ENCODE measurements at places on chromosomes 3 and 15. TPM values are rescaled to one million over a fixed set of nuclear protein-coding genes. Genes with fewer than 3 reads are reported as not detected.

ACAN gene
- total RNA-seq = not detected

DNA sequence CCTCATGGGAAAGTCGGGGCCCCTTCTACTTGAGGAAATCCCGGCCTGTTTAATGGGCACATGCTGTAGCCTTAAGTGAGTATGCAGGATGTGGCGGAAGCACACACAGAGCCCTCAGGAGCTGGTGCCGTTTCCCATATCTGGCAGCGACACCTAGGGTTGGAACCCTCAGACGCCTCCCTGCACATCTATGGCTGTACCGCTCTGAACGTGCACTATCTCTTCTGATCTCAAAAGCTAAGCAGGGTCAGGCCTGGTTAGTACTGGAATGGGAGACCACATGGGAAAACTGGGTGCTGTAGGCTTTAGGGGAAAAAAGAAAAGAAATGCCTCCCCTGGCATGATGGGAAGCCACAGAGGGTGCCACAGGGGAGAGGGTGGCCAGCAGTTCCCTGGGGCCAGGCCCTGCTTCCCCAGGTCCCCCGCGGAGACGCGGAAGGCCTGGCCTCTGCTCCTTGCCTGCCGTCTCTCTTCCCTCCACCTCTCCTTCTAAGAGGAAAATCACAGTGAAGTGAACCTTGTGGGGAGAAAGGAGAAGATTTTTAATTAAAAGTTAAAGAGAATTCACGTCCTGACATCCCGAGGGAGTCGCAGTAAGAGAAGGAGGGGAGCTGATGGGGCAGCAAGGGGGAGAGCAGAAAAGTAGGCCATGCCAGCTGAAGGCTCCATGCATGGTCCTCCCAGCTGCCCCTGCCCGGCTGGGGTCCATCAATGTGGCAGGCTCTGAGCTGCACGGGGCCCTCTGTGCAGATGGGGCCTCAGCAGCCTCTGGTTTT, 60.5 kb upstream of the TMEM115 start:
- H3K36me3 ChIP-seq = no peaks in the 10 kb centered on the region
- DNase-seq = peak; percentile 28
- H3K27me3 ChIP-seq = no peaks in the 10 kb centered on the region
- H3K27ac ChIP-seq = no peak overlapping the region
- H3K4me3 ChIP-seq = no peak overlapping the region

OIP5 gene
- 35.7 TPM for total RNA-seq

- DNase-seq = no peak
- H3K4me3 ChIP-seq = no peak overlapping the region
- H3K27ac ChIP-seq = no peak overlapping the region
- no peaks in the 10 kb centered on the region for H3K27me3 ChIP-seq
- no peaks in the 10 kb centered on the region for H3K36me3 ChIP-seq
Observed at GRCh38 chr3:106088304-106088703, 219.5 kb upstream of the CBLB start.

CDC25A gene
- 52.0 TPM for total RNA-seq

EFHB gene
- total RNA-seq = 1.5 TPM

- no peaks in the 10 kb centered on the region for H3K27me3 ChIP-seq
- H3K27ac ChIP-seq = no peak overlapping the region
- H3K4me1 ChIP-seq = no peaks in the 10 kb centered on the region
- DNase-seq = no peak
Observed at GRCh38 chr3:123387532-123387931, 61.4 kb downstream of the ADCY5 start.

GRCh38 chr15:83462953-83463433, 15.9 kb downstream of the SH3GL3 start:
- no peaks in the 10 kb centered on the region for H3K36me3 ChIP-seq
- H3K4me3 ChIP-seq = no peak overlapping the region
- H3K27ac ChIP-seq = peak overlapping the region; percentile 65
- no peaks in the 10 kb centered on the region for H3K27me3 ChIP-seq

GRCh38 chr15:31221936-31222515, 104.6 kb upstream of the KLF13 start:
- H3K36me3 ChIP-seq = no peaks in the 10 kb centered on the region
- DNase-seq = no peak
- no peak overlapping the region for H3K27ac ChIP-seq
- H3K4me1 ChIP-seq = peaks cover 10% of the 10 kb centered on the region

DNA sequence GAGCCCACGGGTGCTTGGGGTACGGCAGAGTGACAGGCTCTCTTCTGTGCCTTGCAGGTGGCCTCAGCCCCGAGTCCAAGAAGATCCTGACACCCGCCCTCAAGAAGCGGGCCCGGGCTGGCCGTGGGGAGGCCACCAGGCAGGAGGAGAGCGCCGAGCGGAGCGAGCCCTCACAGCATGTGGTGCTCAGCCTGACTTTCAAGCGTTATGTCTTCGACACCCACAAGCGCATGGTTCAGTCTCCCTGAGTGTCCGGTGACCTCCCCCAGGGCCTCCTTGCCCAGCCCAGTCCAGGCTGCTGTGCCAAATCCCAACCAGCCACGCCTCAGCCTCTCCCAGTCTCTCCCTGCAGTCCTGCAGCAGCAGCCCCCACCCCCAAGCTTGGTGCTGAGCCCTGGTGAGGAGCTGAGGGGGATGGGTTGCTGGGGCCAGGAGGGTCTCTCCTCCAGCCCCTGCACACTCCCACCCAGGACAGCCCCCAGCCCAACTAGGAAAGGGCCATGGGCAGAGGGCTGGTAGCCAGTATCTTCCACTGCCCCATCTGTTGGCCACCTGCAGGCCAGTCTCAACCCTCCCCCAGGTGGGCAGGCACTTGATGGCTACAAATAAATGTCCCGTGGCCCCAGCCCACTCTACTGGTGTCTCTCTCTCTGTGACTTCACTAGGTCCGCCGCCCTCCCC, 58.5 kb downstream of the DNAJB8 start:
- no peak overlapping the region for H3K4me3 ChIP-seq
- DNase-seq = no peak
- no peaks in the 10 kb centered on the region for H3K27me3 ChIP-seq
- H3K27ac ChIP-seq = no peak overlapping the region

FBXL2 gene
- total RNA-seq = 1.6 TPM

- H3K27me3 ChIP-seq = no peaks in the 10 kb centered on the region
- no peaks in the 10 kb centered on the region for H3K4me1 ChIP-seq
- no peak for DNase-seq
- H3K27ac ChIP-seq = no peak overlapping the region
- peaks cover 57% of the 10 kb centered on the region for H3K36me3 ChIP-seq
Observed at GRCh38 chr3:195690951-195691350, 29.8 kb upstream of the MUC20 start.

GRCh38 chr3:46674031-46674845, 19.2 kb downstream of the ALS2CL start:
- H3K4me3 ChIP-seq = no peak overlapping the region
- no peak overlapping the region for H3K27ac ChIP-seq
- no peaks in the 10 kb centered on the region for H3K36me3 ChIP-seq
- H3K27me3 ChIP-seq = peaks cover 93% of the 10 kb centered on the region

TMEM43 gene
- 38.9 TPM for total RNA-seq

DNA sequence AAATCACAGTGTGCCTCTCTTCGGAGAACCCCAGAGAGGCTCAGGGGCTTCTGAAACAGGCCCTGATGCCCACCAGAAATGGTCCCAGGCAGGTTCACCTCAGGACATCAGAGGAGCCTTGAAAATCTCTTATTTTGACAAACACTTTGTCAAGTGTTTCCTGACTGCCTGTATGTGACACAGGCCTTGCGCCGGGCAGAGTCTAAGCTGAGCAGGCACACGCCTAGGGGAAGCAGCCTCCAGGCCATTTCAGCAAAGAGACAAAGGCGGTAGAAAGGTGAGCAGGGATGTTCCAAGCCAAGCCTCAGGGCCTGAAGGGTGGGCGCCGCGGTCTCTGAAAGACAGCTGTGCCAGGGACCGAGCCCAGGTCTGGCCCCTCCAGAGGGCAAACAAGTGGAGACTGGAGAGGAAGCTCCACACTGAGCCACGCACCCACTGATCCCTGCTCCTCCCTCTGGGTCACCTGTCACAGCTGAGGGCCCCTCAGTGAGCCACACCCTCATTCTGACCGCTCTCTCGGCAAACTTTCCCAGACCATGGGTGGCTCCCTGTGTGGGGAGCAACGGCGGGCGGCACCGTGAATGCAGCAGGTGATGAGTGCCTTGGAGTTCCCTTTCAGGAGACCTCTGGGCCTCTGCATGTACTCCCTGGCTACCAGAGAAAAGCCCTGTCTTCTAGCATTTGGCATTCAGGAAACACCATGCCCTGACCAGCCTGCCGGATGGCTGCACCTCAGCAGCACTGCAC, 136.1 kb downstream of the ADAMTS17 start:
- H3K4me1 ChIP-seq = no peaks in the 10 kb centered on the region
- no peak overlapping the region for H3K27ac ChIP-seq
- no peak overlapping the region for H3K4me3 ChIP-seq
- peaks cover 3% of the 10 kb centered on the region for H3K27me3 ChIP-seq

PCSK6 gene
- 17.6 TPM for total RNA-seq

- H3K4me3 ChIP-seq = no peak overlapping the region
- no peak for DNase-seq
- no peak overlapping the region for H3K27ac ChIP-seq
- peaks cover 15% of the 10 kb centered on the region for H3K27me3 ChIP-seq
- no peaks in the 10 kb centered on the region for H3K36me3 ChIP-seq
Observed at GRCh38 chr15:78637776-78638435, 3.1 kb downstream of the CHRNB4 start.

DNA sequence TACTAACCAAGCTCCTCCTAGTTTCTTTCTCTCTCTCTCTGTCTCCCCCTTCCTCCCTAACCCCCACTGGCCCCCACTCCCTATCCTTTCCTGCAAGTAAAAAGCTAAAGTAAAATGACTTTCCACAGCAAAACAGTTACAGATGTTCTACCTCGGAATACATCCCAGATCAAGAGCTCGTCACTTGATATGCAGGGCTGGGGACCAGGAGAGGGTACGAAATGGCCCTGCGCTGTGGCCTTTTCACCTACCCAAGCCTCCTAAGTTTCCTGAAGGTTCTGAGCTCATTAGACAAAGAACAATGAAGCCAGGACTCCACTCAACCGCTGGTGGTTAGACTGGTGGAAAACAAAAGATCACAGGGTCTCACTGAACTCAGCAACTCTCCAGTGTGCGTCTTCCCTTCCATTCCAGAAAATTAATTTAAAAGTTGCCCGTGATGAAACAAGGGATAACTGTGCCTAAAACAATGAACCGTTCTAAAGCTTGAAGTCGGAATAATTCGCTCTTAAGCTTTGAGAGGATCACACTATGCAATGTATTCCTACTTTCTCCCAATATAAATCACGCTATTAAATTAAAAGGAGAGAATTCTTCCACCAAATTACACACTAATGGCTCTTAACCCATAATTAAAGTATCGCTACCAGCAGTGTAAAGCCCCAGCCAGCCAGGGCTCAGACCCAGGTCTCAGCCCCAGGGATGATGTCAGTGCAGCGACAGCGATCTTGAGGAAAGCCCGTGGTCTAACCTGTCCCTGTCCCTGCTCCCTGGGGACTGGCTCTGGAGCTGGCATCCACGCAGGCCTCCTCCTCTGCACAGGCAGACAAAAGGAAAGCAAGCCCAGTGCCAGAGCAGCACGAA, 5.0 kb downstream of the VGLL4 start:
- 0 out of 2 replicates have a peak, but pooled peaks cover 5% of the 10 kb centered on the region for H3K27me3 ChIP-seq
- H3K36me3 ChIP-seq = no peaks in the 10 kb centered on the region
- no peak for DNase-seq
- no peak overlapping the region for H3K27ac ChIP-seq

- H3K36me3 ChIP-seq = no peaks in the 10 kb centered on the region
- H3K4me1 ChIP-seq = no peaks in the 10 kb centered on the region
- H3K27me3 ChIP-seq = no peaks in the 10 kb centered on the region
- DNase-seq = no peak
- H3K4me3 ChIP-seq = no peak overlapping the region
Observed at GRCh38 chr3:137264071-137264820, 306.5 kb downstream of the IL20RB start.

DNA sequence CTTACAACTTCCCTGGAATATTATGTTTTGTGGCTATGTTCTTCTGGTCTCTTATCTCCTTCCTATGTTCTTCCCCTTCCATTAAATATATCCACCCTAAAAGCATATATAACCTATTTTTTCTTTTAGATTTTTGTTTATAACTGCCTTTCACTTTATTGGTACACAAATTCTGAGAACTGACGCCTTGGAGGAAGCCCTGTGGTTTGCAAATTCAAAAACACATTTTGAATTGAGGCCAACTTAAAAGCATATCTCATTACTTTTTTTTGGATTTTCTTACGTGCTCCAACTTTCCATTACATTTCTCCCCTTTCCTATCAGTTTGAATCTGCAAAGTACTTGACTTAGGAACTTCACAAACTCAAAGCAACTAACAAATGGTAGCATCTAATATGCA, 15.3 kb upstream of the COLQ start:
- no peak overlapping the region for H3K4me3 ChIP-seq
- DNase-seq = no peak
- no peak overlapping the region for H3K27ac ChIP-seq
- H3K4me1 ChIP-seq = no peaks in the 10 kb centered on the region
- H3K27me3 ChIP-seq = peaks cover 35% of the 10 kb centered on the region

GRCh38 chr3:48409291-48410201, 20.3 kb downstream of the PLXNB1 start:
- no peaks in the 10 kb centered on the region for H3K27me3 ChIP-seq
- 0 out of 2 replicates have a peak, but pooled peaks cover 6% of the 10 kb centered on the region for H3K4me1 ChIP-seq
- no peak overlapping the region for H3K4me3 ChIP-seq
- H3K27ac ChIP-seq = no peak overlapping the region

DNA sequence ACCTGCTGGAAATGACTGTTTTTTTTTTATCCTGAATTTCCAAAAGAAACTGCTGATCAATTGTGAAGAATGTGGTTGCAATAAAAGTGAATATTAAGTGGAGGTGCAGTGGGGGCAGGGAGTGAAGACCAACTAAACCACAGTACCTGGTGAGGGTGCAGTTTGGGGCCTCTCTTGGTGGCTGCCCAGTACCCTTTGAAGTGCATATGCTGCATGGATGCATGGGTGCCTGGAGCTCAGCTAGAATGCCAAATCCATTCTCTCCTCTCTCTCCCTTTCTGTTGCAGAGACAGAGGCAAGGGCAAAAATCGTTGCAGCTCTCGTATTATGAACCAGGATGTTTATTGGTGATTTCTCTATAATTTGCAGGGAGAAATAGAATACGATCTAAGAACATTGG, 420.5 kb upstream of the ONECUT1 start:
- no peaks in the 10 kb centered on the region for H3K4me1 ChIP-seq
- H3K4me3 ChIP-seq = no peak overlapping the region
- no peaks in the 10 kb centered on the region for H3K27me3 ChIP-seq
- no peaks in the 10 kb centered on the region for H3K36me3 ChIP-seq
- H3K27ac ChIP-seq = no peak overlapping the region

GRCh38 chr15:64153480-64154367, 2.2 kb downstream of the SNX22 start:
- peak overlapping the region; percentile 45 for H3K27ac ChIP-seq
- no peaks in the 10 kb centered on the region for H3K27me3 ChIP-seq
- peaks cover 42% of the 10 kb centered on the region for H3K36me3 ChIP-seq
- no peak overlapping the region for H3K4me3 ChIP-seq
- peaks cover 16% of the 10 kb centered on the region for H3K4me1 ChIP-seq

ARL6IP5 gene
- total RNA-seq = 11.5 TPM

GRCh38 chr15:70055601-70056051, 42.1 kb downstream of the TLE3 start:
- H3K27me3 ChIP-seq = no peaks in the 10 kb centered on the region
- H3K4me3 ChIP-seq = no peak overlapping the region
- DNase-seq = no peak
- H3K4me1 ChIP-seq = no peaks in the 10 kb centered on the region
- no peak overlapping the region for H3K27ac ChIP-seq

GRCh38 chr3:100811779-100812507, 102.6 kb downstream of the TFG start:
- no peak for DNase-seq
- no peak overlapping the region for H3K4me3 ChIP-seq
- no peaks in the 10 kb centered on the region for H3K27me3 ChIP-seq
- no peaks in the 10 kb centered on the region for H3K4me1 ChIP-seq
- no peaks in the 10 kb centered on the region for H3K36me3 ChIP-seq
- H3K27ac ChIP-seq = no peak overlapping the region

- H3K27ac ChIP-seq = no peak overlapping the region
- no peak for DNase-seq
- no peaks in the 10 kb centered on the region for H3K36me3 ChIP-seq
- peaks cover 2% of the 10 kb centered on the region for H3K27me3 ChIP-seq
- H3K4me3 ChIP-seq = no peak overlapping the region
Observed at GRCh38 chr15:45630917-45631691, 3.7 kb upstream of the SQOR start.

All from K562 (cell line).